Calu3 (cell line): ENCODE measurements at places on chromosomes 1 and 21. TPM values are rescaled to one million over a fixed set of nuclear protein-coding genes. Genes with fewer than 3 reads are reported as not detected.

Gene C1orf198
- 77.2 and 80.4 TPM in 2 replicates for total RNA-seq

Gene LCE3E
- total RNA-seq, result not detected in 2 replicates

Gene PRKCZ
- total RNA-seq, result 26.0 and 27.4 TPM in 2 replicates

Gene LIN28A
- not detected in 2 replicates for total RNA-seq

Gene SPRR5
- not detected in 2 replicates for total RNA-seq

Gene SELL
- total RNA-seq, result 6.2 and 12.1 TPM in 2 replicates

Gene RUNX1
- 61.1 and 95.4 TPM in 2 replicates for total RNA-seq

Gene RGS18
- total RNA-seq, result not detected in 2 replicates

Gene LINGO4
- not detected in 2 replicates for total RNA-seq

Gene EPHA2
- total RNA-seq, result 130 and 161 TPM in 2 replicates

Gene OXCT2
- total RNA-seq, result 1.0 and 1.3 TPM in 2 replicates

DNA sequence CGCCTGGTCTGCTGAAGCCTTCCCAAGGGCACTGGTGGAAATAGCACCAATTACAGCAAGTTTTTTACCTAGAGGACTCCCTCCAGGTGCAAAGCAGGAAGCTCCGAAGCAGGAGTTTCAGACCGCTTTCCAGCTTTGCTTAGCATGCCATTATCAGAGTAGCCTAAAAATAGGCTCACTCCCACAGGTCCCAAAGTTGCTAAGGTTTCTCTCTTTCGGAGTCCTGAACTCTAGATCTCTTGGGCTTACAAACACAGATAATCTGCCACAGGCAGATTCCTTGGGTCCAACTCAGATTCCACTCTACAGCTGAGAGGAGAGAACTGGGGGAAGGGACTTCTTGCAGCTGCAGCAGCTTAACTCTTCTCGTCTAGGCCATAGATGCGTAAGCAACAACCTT is 22.5 kb downstream of the ZMYND12 start:
- H3K27ac ChIP-seq, result no peak overlapping the region
- no peaks in the 10 kb centered on the region for H3K27me3 ChIP-seq
- no peaks in the 10 kb centered on the region for H3K36me3 ChIP-seq
- no peak for DNase-seq

DNA sequence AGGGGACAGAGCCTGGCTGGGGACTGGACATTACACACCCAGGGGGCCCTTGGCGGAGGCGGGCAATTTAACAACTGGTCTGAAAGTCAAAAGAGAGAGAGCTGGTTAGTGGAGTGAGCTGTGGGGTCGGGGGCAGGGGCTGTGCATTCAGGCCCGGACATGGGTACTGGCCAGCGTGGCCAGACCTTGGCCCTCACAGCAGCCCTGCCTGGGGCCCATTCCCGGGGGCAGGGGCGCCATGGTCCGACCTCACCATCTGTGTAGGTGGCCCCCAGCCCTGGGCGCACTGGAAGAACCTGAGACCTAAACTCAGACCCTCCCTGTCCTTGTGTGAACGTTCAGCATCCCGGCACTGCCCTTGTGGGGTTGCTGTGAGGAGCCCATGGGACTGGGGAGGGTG is 5.0 kb downstream of the CLDN19 start:
- no peaks in the 10 kb centered on the region for H3K36me3 ChIP-seq
- H3K4me3 ChIP-seq, result no peak overlapping the region
- H3K27ac ChIP-seq, result no peak overlapping the region
- no peaks in the 10 kb centered on the region for H3K27me3 ChIP-seq
- DNase-seq, result no peak

DNA sequence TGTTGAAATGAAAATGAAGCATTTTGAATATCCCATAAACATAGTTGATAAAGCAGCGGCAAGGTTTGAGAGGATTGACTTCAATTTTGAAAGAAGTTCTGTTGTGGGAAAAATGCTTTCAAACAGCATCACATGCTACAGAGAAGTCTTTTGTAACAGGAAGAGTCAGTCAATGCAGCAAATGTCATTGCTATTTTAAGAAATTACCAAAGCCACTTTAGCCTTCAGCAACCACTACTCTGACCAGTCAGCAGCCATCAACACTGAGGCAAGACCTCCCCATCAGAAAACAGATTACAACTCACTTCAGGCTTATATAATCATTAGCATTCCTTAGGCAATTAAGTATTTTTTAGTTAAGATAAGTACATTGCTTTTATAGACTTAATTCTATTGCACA is 33.8 kb upstream of the FCRL3 start:
- no peak overlapping the region for H3K27ac ChIP-seq
- H3K27me3 ChIP-seq, result no peaks in the 10 kb centered on the region
- no peak for DNase-seq
- no peak overlapping the region for H3K4me3 ChIP-seq

DNA sequence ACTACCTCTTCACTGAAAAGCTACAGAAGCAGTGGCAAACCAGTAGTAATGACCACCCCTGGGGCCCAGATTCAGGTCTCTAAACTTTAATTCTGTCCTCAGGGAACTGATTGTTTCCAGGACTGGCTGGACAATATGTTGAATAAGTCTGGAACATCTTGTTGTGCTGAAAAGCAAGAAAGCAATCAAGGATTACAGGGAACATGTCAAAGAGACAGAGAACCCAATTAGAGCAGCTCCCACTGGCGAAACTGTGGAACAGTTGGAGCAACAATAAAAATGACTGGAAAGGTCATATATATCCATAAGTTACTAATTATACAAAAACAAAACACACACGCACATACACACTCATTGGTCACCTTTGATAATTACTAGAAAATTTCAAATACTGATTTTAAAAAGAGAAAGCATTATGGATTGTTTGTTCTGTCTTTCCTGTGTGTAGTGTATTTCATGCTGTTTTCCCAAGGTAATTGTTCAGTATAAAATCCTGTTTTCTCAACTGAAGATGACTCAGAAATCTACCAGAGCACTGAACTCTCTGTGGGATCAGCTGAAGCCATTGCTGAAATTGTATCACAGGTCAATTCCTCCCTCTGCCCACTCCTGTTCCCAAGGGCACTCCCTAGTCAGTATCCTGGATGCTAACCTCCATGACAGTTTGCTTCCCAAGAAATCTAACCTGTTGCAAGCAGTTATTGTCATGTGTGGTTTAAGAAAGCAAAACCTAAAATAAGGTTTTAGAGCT is 83.6 kb upstream of the RGS1 start:
- DNase-seq, result no peak
- peaks cover 9% of the 10 kb centered on the region for H3K4me1 ChIP-seq
- no peaks in the 10 kb centered on the region for H3K27me3 ChIP-seq
- no peak overlapping the region for H3K27ac ChIP-seq
- no peaks in the 10 kb centered on the region for H3K36me3 ChIP-seq

DNA sequence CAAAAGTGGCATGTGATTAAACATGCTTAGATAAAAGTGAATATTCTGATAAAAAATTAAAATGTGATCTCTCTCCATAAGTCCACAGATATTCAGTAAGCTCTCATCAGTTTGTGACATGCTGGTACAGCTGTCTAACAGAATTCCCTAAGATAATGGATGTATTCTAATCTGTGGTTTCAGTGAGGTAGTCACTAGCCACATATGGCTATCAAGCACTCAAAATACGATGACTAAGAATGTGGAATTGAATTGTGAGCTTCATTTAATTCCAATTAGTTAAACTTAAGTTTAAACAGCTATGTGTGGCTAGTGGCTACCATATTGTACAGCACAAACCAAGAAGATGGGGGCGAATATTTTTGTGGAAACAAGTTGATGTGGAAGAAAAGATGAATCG is 4.1 kb upstream of the REG4 start:
- peaks cover 22% of the 10 kb centered on the region for H3K4me1 ChIP-seq
- DNase-seq, result no peak
- H3K36me3 ChIP-seq, result no peaks in the 10 kb centered on the region
- H3K4me3 ChIP-seq, result no peak overlapping the region

DNA sequence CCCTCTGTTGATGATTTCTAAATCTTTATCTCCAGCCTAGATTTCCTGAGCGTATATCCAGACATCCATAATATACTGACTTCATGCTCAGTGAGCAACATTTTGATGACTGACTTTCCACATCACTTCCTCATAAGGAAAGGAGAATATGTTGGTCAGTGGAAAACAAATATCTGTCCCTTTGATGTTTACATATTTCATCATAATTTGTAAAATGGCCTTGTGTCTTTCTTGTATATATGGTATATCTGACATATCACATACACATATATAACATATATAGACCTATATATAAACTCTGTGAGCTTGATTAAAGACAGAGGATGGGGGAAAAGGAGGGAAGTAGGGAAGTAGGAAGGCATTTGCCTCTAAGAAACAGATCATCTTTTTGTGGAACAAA is 18.6 kb downstream of the ZBTB8A start:
- no peak overlapping the region for H3K27ac ChIP-seq
- peaks cover 7% of the 10 kb centered on the region for H3K36me3 ChIP-seq
- DNase-seq, result no peak
- no peaks in the 10 kb centered on the region for H3K4me1 ChIP-seq
- H3K4me3 ChIP-seq, result no peak overlapping the region

DNA sequence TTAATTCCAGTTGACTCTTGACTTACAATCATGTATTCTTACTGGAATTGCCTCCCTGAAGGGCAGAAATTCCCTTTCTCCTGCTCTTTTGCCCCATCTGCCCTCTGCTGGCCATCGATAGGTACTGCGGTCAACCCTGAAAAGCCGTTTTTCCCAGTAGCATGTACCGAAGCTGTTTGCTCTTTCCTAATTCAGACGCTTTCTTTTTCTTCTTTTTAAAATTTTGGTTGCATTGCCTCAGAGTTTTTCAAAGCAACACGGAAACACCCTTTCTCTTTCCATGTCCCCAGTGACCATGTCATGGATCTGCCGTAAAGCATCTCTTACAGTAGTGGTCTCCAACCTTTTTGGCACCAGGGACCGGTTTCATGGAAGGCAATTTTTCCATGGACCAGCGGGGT is 164.2 kb upstream of the C1orf21 start:
- H3K27ac ChIP-seq, result no peak overlapping the region
- no peaks in the 10 kb centered on the region for H3K4me1 ChIP-seq
- peaks cover 27% of the 10 kb centered on the region for H3K27me3 ChIP-seq
- peak; percentile 78 for DNase-seq
- peak overlapping the region; percentile 39 for H3K4me3 ChIP-seq

- H3K27ac ChIP-seq, result no peak overlapping the region
- no peak overlapping the region for H3K4me3 ChIP-seq
- no peaks in the 10 kb centered on the region for H3K36me3 ChIP-seq
- H3K27me3 ChIP-seq, result peaks cover 99% of the 10 kb centered on the region
- DNase-seq, result no peak
Measured at GRCh38 chr1:17904290-17904689, 149.2 kb downstream of the ACTL8 start.

DNA sequence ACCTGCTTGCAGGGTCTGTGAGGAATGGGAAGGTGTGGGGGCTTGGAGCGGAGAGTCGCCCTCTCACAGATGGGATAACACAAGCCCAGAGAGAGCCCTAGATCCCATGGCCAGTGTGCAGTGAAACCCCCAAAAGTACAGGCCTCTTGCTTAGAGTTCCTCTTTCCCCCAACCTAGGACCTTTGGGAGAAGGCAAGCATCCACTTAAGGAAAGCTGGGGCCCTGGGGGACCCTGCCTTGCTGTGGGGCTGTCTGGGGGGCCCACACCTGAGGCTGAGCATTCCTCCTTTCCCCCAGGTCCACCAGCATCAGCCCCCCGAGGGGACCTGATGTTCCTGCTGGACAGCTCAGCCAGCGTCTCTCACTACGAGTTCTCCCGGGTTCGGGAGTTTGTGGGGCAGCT is 1.1 kb downstream of the VWA1 start:
- no peaks in the 10 kb centered on the region for H3K27me3 ChIP-seq
- DNase-seq, result no peak
- no peaks in the 10 kb centered on the region for H3K4me1 ChIP-seq

GRCh38 chr1:192952646-192953045 is 106.5 kb downstream of the UCHL5 start:
- no peaks in the 10 kb centered on the region for H3K27me3 ChIP-seq
- no peaks in the 10 kb centered on the region for H3K4me1 ChIP-seq
- H3K4me3 ChIP-seq, result no peak overlapping the region
- no peak for DNase-seq
- no peak overlapping the region for H3K27ac ChIP-seq

DNA sequence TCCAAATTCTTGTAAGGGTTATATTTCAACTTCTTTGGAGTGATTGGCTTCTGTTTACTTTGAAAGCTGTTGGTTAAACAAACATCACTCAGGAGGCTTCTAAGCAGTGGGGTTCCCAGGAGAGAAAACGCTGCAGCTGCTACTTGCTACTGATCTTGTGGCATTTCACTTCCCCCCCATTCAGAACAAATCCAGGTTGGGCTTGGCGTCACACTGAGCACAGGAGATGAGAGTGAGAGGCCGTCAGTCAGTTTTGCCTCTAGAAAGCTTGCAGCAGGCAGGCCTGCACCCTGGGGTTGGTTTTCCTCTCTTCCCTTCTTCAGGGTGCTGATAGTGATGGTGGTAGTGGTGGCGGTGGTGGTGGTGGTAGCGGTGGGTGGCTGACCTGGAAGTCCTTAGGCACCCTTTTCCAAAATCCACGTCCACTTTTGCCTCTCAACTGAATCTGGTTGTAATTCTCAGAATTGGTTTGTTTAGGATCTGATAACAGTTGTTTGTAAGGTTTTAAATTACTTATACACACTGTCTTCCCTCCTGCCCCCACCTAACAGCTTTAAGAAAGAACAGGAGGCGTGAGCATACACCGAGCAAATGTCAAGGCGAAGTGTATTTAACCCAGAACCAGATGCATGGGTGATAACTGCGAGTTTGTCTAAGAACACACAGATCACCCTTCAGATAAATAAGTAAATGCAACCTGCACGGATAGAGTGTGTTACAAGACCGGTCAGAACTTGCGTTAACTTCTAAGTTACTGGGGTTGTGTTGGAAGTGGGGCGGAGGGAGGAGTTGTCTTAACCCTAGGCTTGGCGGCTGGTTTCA is 3.2 kb upstream of the PROX1 start:
- H3K4me1 ChIP-seq, result peaks cover 14% of the 10 kb centered on the region
- peaks cover 20% of the 10 kb centered on the region for H3K36me3 ChIP-seq
- H3K27me3 ChIP-seq, result peaks cover 100% of the 10 kb centered on the region
- H3K27ac ChIP-seq, result no peak overlapping the region
- no peak for DNase-seq
- no peak overlapping the region for H3K4me3 ChIP-seq

GRCh38 chr1:180917306-180918065 is 4.8 kb downstream of the KIAA1614 start:
- no peak for DNase-seq
- no peak overlapping the region for H3K4me3 ChIP-seq
- H3K27me3 ChIP-seq, result peaks cover 57% of the 10 kb centered on the region
- H3K4me1 ChIP-seq, result no peaks in the 10 kb centered on the region
- no peak overlapping the region for H3K27ac ChIP-seq

DNA sequence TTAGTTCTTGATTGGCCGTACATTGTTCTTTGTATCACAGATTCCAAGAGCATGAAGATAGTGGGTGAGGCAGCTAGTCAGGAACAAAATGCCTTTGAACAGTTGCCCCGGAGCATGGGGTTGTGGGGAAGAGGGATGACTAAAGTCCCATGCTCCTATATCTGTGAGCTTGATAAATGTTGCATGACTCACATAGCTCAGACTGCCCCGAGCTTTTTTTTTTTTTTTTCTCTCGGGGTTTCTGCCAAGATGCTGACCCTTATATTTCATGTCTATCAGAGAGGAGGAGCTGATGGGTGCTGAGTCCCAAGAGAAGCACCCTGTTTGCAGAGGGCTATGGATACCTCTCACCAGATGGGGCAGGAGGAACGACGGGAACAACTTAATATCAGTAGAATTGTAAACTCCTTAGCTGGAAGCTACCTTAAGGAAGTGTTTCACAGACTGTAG is 40.6 kb downstream of the SRRM1 start:
- no peaks in the 10 kb centered on the region for H3K27me3 ChIP-seq
- peak; percentile 53 for DNase-seq
